Mononuclear cell (primary cell): ENCODE measurements at places on chromosomes 6 and 20. TPM values are rescaled to one million over a fixed set of nuclear protein-coding genes. Genes with fewer than 3 reads are reported as not detected.

SRMS gene
- not detected for total RNA-seq

GSTA1 gene
- not detected for total RNA-seq

ELOVL2 gene
- not detected for total RNA-seq

ZNF391 gene
- 0.84 TPM for total RNA-seq

KDM1B gene
- total RNA-seq = 19.1 TPM

TLDC2 gene
- total RNA-seq = 0.10 TPM

HLA-DQA1 gene
- 12.5 TPM for total RNA-seq

CLPSL1 gene
- total RNA-seq = not detected

ZBTB12 gene
- total RNA-seq = 0.21 TPM

PRPH2 gene
- not detected for total RNA-seq

GJA10 gene
- total RNA-seq = not detected

ZBTB24 gene
- 13.4 TPM for total RNA-seq

NOL4L gene
- 26.2 TPM for total RNA-seq

RBBP9 gene
- 5.4 TPM for total RNA-seq

CLPSL2 gene
- not detected for total RNA-seq

POPDC3 gene
- not detected for total RNA-seq

LY86 gene
- 64.5 TPM for total RNA-seq

C6orf132 gene
- not detected for total RNA-seq

OPN5 gene
- total RNA-seq = not detected

CLDN20 gene
- total RNA-seq = not detected

HLA-DPA1 gene
- total RNA-seq = 271 TPM

MUC22 gene
- not detected for total RNA-seq

LPIN3 gene
- 0.10 TPM for total RNA-seq

ZNF165 gene
- total RNA-seq = 2.1 TPM

PKIB gene
- total RNA-seq = 2.1 TPM

RNASET2 gene
- total RNA-seq = 178 TPM

NRN1 gene
- 0.31 TPM for total RNA-seq

SLPI gene
- 0.63 TPM for total RNA-seq

TMC2 gene
- not detected for total RNA-seq

NOTCH4 gene
- 5.6 TPM for total RNA-seq

RNF8 gene
- total RNA-seq = 8.8 TPM

BIRC7 gene
- total RNA-seq = 0.21 TPM

DLK2 gene
- total RNA-seq = 0.31 TPM

RAET1G gene
- total RNA-seq = not detected

RNF217 gene
- total RNA-seq = 2.0 TPM

ATP6V1G2 gene
- total RNA-seq = 0.73 TPM

CRISP3 gene
- not detected for total RNA-seq

BNIP5 gene
- total RNA-seq = not detected

CALHM4 gene
- 0.21 TPM for total RNA-seq

DAAM2 gene
- under 0.01 TPM for total RNA-seq

KPNA5 gene
- total RNA-seq = 53.0 TPM

ADGRB3 gene
- 0.10 TPM for total RNA-seq

DCDC2 gene
- 0.10 TPM for total RNA-seq

KCNB1 gene
- total RNA-seq = under 0.01 TPM

ZNF335 gene
- total RNA-seq = 49.4 TPM

BEND3 gene
- 1.5 TPM for total RNA-seq

PRSS16 gene
- 0.42 TPM for total RNA-seq

NCOA6 gene
- 12.2 TPM for total RNA-seq

SYNDIG1 gene
- total RNA-seq = not detected

MRAP2 gene
- 0.10 TPM for total RNA-seq
